Germinal center (tissue), 1 donor: ENCODE measurements at places on chromosomes 1 and 21.

DNA sequence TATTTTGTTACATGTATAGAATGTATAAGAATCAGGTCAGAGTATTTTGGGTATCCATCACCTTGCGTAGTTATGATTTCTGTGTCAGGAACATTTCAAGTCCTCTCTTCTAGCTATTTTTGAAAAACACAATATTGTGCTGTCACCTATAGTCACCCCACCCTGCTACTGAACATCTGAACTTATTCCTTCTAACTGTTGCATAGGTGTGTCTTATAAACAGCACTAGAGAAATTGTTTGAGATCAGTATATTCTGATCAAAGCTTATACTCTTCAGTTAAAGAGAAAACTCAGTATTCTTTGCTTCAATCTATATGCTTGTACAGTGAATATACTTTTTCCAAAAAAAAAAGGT is 96.0 kb downstream of the ASH1L start:
- DNase-seq = no peak

DNA sequence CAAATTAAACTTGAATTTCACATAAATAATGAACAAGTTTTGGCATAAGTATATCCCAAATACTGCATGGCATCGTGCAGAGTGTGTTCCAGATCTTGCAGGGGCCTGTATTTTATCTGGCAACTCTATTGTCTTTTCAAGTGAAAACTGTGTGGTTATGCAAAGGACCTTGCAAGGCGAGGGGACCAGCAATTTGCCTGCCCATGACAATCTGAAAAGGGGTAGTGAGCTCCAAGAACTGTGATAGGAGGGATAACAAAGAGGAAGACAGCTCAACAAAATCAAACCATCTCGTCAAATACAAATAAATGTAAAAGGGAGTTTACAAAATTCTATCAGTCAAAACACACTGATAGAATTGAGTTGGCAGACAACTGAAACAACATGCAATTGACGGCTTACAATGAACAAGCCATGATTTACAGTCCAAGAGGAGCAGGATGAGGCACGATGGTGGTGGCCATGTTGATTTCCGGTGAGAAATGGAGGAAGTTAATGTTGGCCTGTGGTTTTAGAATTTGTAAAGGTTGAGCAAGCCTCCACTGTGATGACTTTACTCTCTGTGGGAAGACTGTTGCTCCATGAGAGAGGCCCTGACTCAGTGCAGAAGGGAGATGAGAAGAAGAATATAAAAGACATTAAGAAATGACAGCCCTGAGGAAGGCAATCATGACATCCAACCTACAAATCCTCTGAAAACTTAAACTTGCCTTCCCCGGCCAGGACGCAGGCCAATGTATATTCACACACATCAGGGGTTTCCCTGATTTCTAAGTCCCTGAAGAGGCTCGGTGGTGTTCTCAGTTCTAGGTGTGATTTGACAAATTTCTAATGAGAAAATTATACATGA is 132.2 kb downstream of the ADSS2 start:
- peak; percentile 28 for DNase-seq

DNA sequence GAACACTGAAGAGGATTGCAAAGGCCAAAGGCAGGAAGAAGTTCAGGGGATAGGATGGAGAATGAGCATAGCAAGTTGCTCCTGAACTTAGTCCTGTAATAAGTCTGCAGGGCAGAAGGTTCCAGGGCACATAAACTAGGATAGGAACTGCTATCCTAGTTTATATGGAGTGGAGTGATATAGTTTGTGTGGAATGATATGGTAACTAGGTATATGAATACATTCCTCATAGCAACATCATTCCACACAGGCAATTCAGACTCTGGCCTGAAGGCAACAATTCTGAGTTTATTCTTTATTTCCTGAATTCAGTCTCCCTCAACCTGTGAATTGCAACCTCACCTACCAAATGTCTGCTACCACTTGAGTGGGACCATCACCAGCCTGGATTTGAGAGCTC is 154.9 kb upstream of the GREM2 start:
- no peak for DNase-seq

DNA sequence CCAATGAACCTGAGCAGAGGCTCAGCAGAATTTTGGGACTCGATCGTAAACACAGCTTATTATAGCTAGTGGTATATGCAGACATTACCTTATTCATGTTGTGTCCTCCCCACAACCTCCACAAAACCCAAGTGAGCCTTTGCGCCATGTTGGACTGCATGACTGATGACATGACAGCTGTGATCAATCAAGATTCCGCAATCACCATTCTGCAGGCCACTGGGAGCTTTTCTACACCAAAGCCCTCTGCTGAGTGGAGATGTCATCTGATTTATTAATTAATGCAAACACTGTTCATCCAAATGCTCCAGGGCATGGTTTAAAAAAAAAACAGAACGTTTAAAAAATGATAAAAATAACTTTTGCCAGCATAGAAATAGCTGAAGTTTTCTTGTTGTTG is 7.9 kb upstream of the SRP9 start:
- no peak for DNase-seq

GRCh38 chr1:115433483-115433882 is 95.4 kb upstream of the NGF start:
- no peak for DNase-seq

DNA sequence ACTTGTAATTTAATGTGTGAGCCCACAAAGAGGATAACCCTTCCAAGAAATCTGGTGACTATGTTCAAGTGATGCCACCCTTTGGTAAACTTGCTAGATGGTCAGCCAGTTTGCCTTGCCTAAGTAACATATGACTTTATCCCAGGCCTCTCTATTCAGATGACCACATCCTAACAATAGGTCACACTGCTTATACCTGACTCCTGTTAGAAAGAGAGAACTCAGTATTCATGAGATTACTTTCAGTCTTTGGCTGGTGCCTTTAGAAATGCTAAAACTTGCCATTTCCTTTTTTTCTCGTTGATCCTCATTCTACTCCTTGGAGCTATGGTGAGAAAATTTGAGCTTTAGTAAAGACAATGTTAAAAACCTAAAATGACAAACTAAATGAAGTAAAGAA is 28.5 kb upstream of the SERBP1 start:
- no peak for DNase-seq

GRCh38 chr1:157976888-157977287 is 16.6 kb upstream of the KIRREL1 start:
- DNase-seq = no peak

GRCh38 chr1:76713535-76713934 is 153.7 kb upstream of the ST6GALNAC5 start:
- DNase-seq = no peak

DNA sequence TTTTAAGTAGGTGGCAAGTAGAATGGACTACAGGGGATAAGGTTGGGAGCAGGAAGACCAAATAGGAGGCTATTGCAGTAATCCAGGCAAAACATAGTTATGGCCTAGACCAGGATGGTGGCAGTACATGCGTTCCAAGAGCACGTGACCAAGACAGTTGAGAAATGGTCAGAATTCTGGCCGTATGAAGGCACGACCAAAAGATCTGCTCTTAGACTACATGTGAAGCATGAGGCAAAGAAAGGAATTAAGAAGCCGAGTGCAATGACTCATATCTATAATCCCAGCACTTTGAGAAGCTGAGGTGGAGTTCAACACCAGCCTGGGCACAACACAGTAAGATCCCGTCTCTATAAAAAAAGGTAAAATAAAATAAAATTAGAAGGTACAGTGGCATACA is 71.3 kb downstream of the LUZP1 start:
- no peak for DNase-seq

DNA sequence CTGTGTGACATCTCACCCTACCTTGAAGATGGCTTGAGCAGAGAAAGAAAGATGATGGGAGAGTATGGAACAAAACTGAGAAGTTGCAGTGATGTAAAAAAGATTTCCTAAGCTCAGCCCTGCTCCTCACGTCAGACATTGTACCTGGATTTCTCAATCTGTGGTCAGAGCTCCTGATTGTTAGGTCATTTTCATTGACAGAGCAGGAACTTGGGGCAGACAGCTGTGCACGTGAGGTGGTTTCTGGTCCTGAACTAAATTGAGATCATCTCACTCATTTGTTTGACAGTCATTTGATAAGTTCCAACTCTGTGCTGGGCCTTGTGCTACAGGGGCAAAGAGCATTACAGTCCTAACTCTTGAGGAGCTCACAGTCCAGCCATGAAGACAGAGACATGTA is 10.2 kb downstream of the TRAF3IP3 start:
- no peak for DNase-seq

GRCh38 chr1:115063228-115063901 is 25.9 kb downstream of the TSPAN2 start:
- no peak for DNase-seq

GRCh38 chr1:209427811-209428210 is 155.7 kb upstream of the CAMK1G start:
- no peak for DNase-seq

- peak; percentile 80 for DNase-seq
Observed at GRCh38 chr1:154998818-154999570, 3.6 kb upstream of the ZBTB7B start.

GRCh38 chr1:30879126-30879786 is 29.3 kb downstream of the SDC3 start:
- DNase-seq = no peak

DNA sequence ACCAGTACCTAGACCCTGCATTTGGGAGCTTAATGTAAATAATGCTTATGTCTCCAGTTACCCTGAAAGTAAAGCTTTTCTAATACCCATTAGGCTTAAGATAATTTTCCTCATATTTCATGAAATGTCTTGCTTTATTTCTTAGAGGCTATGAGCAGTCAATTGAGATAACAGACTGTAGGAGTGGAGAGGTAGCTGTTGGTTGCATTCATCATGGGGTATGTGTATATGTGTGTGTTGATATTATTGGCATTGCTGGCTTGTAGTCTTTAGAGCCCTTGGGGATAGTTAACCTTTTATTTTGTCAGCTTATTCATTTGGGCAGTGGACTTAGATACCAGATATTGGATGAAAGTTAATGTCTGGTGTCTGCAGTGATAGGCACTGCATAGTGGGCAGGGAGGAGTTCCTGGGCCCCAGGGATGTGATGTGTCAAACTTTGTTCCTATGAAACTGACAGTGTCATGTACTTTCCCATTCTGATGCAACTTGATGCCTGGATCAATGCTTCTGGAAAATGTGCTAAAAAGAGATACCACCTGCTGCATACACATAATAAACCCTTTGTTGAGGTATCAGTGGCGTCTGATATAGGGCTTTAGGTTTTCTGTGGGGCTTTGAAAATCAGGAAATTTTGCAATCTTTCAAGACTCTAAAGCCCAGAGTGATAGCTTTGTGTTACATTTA is 83.9 kb downstream of the MAST2 start:
- DNase-seq = no peak

DNA sequence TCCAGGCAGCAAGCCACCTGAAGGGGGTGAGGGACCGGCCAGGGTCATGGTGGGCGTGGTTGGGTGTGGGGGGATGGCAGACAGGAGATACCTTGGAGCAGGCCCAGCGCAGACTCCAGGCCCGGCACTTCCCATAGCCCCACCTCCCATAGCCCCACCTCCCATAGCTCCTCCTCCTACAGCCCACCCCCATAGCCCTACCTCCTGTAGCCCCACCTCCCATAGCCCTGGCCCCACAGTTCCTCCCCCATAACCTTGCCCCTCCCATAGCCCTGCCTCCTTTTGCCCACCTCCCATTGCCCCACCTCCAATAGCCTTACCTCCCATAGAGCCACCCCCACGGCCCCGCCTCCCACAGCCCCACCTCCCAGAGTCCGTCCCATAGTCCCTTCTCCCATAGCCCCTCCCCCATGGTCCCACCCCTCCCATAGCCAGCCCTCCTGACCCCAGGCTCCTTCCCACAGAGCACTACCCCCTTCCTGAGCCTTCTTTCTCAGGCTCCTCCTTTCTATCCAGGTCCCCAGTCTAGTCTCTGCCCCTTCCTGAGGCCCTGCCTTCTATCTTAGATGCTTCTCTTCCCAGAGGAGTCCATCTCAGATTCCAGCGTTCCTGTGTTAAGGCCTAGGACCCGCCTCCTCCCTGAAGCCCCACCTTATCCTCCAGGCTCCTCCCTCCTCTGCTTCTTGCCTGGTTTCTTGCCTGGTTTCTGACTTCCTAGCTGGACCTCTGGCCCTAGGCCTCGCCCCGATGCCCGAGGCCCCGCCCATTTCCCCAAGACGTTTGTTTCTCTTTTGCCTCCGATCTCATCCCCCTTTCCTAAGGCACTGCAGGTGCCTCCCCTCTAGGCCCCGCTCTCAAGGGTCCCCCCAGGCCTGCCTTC is 46.8 kb downstream of the PTPRU start:
- DNase-seq = peak; percentile 64

GRCh38 chr1:236163463-236164153 is 21.3 kb downstream of the GPR137B start:
- no peak for DNase-seq

DNA sequence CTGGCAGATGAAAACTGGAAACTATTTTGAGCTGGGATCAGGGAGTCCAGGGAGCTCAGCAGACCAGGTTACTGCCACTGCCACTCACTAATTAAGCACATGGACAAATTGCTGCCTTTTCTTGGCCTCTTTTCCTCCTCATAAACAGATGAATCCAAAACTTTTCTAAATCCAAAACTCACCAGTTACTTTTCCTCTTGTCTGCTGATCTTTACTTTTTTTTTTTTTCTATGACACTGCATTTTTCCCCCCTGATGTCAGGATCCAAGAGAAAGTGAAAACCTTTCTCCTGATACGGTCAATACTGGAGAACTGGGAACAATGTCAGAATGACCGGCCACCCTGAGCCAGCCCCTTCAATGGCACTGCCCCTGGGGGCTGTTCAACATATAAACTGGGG is 405.8 kb downstream of the DUSP10 start:
- no peak for DNase-seq

GRCh38 chr1:219523411-219523810 is 89.5 kb downstream of the ZC3H11B start:
- DNase-seq = no peak

DNA sequence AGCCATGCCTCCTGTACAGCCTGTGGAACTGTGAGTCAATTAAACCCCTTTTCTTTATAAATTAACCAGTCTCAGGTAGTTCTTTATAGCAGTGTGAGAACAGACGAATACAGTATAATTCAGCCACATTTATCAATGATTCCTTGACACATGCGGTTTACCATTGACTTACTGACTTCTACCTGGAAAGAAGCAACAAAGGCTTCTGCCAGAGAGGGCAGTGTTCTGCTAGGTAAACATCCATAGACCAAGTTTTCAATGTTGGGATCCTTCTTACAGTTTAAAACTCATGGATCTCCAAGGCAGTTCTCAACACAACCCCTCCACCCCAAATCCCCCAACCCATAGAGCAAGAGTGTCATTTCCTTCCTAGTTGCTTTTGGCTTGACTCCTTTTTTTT is 150.6 kb downstream of the ZNF648 start:
- no peak for DNase-seq

DNA sequence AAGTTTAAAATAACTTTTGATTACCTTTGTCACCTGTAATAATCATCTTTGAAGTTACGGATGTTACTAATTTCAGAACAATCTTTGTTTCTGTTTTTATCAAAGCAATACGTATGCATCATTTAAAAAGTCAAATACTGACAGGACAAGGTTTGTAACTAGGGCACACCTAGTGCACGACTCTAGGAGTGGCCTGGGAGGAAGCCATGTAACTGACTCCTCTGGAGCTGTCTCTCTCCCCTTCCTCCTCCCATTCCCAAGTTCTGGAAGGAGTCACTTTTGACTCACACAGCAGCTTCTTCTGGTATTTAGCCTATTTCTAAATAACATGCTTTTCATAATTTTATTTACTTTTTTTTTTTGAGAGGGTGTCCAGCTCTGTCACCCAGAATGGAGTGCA is 11.8 kb upstream of the RAP1GAP start:
- no peak for DNase-seq
